ENCODE measurements at places on chromosomes 5 and 9.

- H3K36me3 ChIP-seq, result no peaks in the 10 kb centered on the region
- no peaks in the 10 kb centered on the region for H3K27me3 ChIP-seq
- H3K4me1 ChIP-seq, result no peaks in the 10 kb centered on the region
- H3K4me3 ChIP-seq, result no peak overlapping the region
- H3K27ac ChIP-seq, result no peak overlapping the region
These were observed 140.3 kb downstream of the MAT2B start for GRCh38 chr5:163645421-163646416.

DNA sequence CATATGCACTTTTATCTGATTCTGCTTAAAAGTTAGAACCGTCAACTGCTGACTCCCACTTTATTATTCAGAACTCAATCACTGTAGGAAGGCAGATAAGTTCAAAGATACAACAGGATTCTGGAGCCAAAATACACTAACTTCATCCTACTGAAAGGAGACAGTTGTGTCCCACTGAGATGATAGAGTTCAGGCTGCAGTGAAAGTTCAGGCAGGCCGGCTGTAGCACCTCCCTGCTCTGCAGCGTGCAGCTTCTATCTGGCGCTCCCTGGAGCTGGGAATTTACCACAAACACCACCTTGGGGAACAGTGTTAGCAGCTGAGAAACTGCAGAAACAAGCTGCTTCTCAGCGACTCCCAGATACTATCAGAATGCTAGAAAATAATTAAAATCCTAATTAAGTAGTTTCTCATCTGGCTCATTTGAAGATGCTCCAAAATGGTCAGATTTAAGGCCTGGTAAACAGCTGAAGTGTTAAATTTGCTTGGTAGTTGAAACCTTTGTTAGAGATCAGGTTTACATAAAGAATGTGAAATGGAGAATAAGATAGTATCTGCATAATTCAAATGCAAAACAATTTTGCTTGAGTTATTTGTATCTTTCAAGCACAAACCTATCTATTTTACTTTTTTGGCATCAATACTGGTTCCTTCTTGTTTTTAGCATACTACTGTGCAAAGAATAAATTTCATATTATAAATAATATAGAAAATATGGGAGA is 52.3 kb upstream of the CNTLN start:
- H3K27ac ChIP-seq, result no peak overlapping the region
- no peak for DNase-seq
- no peak overlapping the region for H3K4me3 ChIP-seq
- no peaks in the 10 kb centered on the region for H3K36me3 ChIP-seq
- H3K4me1 ChIP-seq, result no peaks in the 10 kb centered on the region

- H3K4me1 ChIP-seq, result no peaks in the 10 kb centered on the region
- no peak for DNase-seq
- H3K36me3 ChIP-seq, result no peaks in the 10 kb centered on the region
- H3K27me3 ChIP-seq, result no peaks in the 10 kb centered on the region
These were observed 352.9 kb downstream of the GLIS3 start for GRCh38 chr9:3946840-3947587.

- H3K36me3 ChIP-seq, result no peaks in the 10 kb centered on the region
- DNase-seq, result no peak
- H3K27ac ChIP-seq, result no peak overlapping the region
These were observed 106.3 kb upstream of the SLC27A6 start for GRCh38 chr5:128858995-128859394.

- DNase-seq, result no peak
- H3K4me3 ChIP-seq, result peak overlapping the region; percentile 96
- peak overlapping the region; percentile 98 for H3K27ac ChIP-seq
- no peaks in the 10 kb centered on the region for H3K36me3 ChIP-seq
These were observed 466 bp downstream of the SMC2 start for GRCh38 chr9:104094534-104095015.

DNA sequence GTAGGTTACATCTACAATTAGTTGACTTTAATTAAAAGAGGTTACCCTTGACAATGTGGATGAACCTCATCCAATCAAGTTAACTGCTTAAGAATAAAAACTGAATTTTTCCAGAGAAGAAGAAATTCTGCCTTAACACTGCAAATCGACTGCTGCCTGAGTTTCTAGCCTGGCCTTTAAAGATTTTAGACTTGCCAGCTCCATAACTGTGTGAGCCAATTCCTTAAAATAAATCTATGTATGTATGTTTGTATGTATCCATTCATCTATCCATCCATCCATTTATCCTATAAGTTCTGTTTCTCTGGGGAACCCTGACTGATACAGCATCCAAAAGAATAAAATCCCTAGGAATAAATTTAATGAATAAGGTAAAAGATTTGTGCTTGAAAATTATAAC is 136.1 kb downstream of the TMEM38B start:
- no peaks in the 10 kb centered on the region for H3K36me3 ChIP-seq
- no peaks in the 10 kb centered on the region for H3K27me3 ChIP-seq
- no peak overlapping the region for H3K27ac ChIP-seq
- no peaks in the 10 kb centered on the region for H3K4me1 ChIP-seq

- H3K4me3 ChIP-seq, result no peak overlapping the region
- DNase-seq, result no peak
- no peak overlapping the region for H3K27ac ChIP-seq
- H3K4me1 ChIP-seq, result no peaks in the 10 kb centered on the region
- no peaks in the 10 kb centered on the region for H3K36me3 ChIP-seq
- no peaks in the 10 kb centered on the region for H3K27me3 ChIP-seq
These were observed 116.1 kb downstream of the DCP2 start for GRCh38 chr5:113092683-113093082.

DNA sequence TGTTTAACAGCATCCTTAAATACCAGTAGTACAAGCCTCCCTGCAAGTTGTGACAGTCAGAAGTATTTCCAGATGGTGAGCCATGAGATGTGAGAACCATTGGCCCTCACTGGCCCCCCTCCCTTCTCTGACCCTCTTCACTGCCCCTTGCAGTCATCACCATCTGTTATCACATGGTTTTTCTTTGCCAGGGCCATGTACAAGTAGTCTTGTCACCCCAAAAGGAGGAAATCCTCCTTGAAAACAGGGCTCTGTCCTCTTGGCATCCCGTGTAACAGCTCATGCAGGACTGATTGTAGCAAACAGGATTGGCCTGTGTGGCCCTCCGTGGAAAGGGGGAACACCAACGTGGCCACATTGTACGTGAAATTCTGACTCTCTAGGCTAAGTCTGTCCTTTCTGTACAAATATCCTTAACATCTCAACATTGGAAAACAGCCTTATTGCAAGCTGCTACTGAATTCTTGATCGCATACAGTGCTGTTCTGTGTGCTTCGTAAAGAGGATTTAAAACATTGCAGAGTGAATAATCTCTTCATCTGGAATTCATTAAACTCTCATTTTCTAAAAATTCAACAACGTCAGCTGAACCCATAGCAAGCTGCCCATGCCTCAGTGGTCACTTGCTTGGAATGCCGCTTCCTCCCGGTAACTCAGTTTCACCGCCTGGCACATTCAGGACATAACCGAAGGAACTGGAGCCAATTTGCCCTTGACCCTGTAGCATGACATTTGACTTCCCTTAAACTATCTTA is 171.7 kb downstream of the ATPSCKMT start:
- DNase-seq, result no peak
- H3K4me1 ChIP-seq, result no peaks in the 10 kb centered on the region
- H3K27ac ChIP-seq, result no peak overlapping the region
- no peaks in the 10 kb centered on the region for H3K27me3 ChIP-seq
- no peak overlapping the region for H3K4me3 ChIP-seq
- H3K36me3 ChIP-seq, result no peaks in the 10 kb centered on the region

DNA sequence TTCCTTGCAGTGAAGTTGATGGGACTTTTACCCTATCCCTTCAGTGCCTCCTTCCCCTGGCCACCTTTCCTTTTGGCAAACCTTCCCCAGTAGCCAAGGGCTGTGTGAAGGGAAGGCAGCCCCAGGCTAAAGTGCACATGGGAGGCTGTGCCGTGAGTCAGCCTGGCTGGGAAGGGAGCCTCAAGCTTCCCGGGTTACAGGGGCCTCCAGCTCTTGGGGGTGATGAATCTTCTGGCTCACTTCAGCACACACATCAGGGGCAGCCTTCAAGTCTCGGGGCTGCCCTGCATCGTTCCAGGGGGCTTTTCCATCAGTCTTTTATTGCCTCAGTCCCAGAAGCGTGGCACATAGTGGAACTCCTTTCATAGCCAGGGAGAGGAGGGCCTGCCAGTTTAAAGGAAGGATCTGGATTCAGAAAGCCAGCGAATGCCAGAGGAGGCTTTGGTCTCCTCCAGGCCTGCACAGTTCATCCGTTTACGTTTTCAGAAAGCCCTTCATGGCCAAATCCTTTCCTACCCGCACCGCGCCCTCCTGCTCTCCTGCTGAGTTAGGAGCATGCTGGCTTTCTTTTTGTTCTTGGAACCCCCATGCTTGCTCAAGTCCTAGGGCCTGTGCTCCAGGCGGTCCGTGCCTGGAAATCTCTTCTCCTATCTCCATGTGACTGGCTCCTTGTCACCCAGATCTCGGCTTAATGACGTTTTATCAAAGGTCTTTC is 134.8 kb upstream of the KLF4 start:
- H3K27me3 ChIP-seq, result no peaks in the 10 kb centered on the region
- DNase-seq, result no peak
- H3K4me1 ChIP-seq, result no peaks in the 10 kb centered on the region
- no peaks in the 10 kb centered on the region for H3K36me3 ChIP-seq
- no peak overlapping the region for H3K27ac ChIP-seq

DNA sequence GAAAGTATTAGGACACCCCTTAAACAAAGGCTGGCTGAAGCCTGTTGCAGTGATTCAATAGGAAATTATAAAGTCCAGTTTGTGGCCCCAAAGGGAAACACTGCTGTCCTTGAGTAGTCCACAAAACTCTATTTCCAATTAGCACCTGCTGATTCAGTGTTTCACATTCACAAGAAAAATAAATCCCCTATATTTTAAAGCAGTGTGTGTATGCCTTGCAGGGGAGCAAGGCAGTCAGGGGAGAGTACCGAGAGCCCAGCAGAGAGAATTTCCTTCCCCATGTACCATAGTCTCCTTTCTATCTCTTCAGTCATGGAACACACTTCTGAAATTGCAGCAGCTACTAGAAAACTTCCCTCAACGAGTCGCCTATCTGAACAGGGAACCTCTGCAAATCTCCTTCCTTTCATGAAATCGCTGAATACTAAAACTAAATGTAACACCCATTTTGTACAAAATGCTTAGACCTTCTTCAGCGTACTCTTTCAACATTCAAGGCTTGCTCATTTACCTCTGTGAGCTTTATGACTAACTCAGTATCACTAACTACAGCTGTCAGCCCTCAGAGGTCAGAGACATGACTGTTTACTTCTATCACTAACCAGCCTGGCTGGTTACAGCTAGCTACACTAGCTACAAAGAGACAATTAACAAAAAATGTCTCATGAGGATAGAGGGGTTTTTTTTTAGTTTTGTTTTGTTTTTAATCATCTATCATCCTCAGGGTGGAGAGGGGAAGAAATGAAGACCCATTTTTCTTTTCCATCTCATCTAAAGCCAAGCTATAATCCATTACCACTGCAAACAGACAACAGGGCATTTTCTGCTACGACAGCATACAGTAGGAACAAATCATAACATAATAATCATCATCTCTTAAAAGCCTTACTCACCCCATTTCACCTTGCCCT is 188.7 kb downstream of the EBF1 start:
- H3K27me3 ChIP-seq, result no peaks in the 10 kb centered on the region
- peak overlapping the region; percentile 55 for H3K27ac ChIP-seq

GRCh38 chr9:4674783-4675182 is 4.6 kb upstream of the CDC37L1 start:
- no peaks in the 10 kb centered on the region for H3K27me3 ChIP-seq
- H3K4me1 ChIP-seq, result peaks cover 3% of the 10 kb centered on the region
- H3K4me3 ChIP-seq, result no peak overlapping the region
- H3K36me3 ChIP-seq, result no peaks in the 10 kb centered on the region
- no peak for DNase-seq

GRCh38 chr5:855771-856530 is 5.2 kb upstream of the ZDHHC11 start:
- H3K4me1 ChIP-seq, result no peaks in the 10 kb centered on the region
- DNase-seq, result no peak
- no peak overlapping the region for H3K4me3 ChIP-seq
- H3K36me3 ChIP-seq, result no peaks in the 10 kb centered on the region
- H3K27me3 ChIP-seq, result no peaks in the 10 kb centered on the region

DNA sequence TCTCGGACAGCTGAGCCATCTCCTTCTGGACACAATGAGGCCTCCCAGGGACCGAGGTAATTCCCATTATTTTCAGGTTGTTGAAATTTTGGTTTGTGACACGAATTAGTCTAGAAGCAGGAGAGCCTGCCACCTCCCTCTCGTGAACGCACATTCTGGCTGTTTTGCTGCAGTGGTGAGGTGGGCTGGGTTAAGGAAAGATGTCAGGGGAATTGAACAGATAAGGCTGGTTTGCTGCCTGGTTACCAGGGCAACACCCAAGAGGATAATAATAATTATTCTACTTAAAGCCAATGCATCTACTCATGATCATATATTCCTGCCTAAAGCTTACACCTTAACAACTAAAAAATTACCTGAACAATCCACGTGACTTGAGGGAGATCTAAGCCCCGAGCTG is 38.1 kb downstream of the DDX31 start:
- H3K27ac ChIP-seq, result no peak overlapping the region
- DNase-seq, result no peak
- H3K4me3 ChIP-seq, result no peak overlapping the region
- no peaks in the 10 kb centered on the region for H3K4me1 ChIP-seq
- H3K36me3 ChIP-seq, result peaks cover 48% of the 10 kb centered on the region

GRCh38 chr5:154193283-154193682 is 2.8 kb downstream of the GALNT10 start:
- H3K36me3 ChIP-seq, result peaks cover 30% of the 10 kb centered on the region
- no peaks in the 10 kb centered on the region for H3K27me3 ChIP-seq
- peaks cover 32% of the 10 kb centered on the region for H3K4me1 ChIP-seq
- DNase-seq, result no peak
- no peak overlapping the region for H3K27ac ChIP-seq

- no peak overlapping the region for H3K4me3 ChIP-seq
- no peak for DNase-seq
- no peak overlapping the region for H3K27ac ChIP-seq
- no peaks in the 10 kb centered on the region for H3K27me3 ChIP-seq
- no peaks in the 10 kb centered on the region for H3K36me3 ChIP-seq
These were observed 3.7 kb upstream of the ICE1 start for GRCh38 chr5:5418764-5419163.

GRCh38 chr5:78490709-78491485 is 130.5 kb downstream of the SCAMP1 start:
- peaks cover 13% of the 10 kb centered on the region for H3K36me3 ChIP-seq
- no peaks in the 10 kb centered on the region for H3K4me1 ChIP-seq
- no peak overlapping the region for H3K27ac ChIP-seq
- DNase-seq, result no peak
- no peak overlapping the region for H3K4me3 ChIP-seq

DNA sequence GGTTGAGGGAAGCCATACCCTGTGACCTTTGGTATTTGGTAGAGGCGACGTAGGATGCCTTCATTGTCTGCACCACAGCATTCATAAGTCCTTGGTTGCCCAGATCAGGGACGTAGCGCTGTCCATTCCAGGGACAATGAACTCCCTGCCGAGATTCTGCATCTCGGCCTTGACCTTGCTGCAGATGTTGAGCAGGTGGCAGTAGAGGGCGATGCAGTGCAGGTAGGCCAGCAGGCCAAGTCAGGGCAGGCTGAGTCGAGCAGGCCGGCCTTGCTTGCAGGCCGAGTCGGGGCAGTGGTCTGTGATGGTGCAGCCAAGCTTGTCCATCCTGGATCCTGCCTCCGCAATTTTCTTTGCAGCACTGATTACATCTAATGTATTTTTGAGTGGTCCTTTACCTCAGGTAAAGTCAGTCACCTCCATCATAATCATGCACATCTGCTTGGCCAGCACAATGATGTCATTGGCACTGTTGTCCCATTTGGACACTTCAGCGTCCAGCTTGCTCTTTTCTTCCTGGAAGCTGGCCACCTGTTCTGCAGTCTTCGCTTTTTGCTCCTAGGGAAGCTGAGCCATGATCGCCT is 93.4 kb upstream of the CCDC112 start:
- DNase-seq, result no peak
- H3K4me3 ChIP-seq, result no peak overlapping the region
- H3K4me1 ChIP-seq, result no peaks in the 10 kb centered on the region
- no peak overlapping the region for H3K27ac ChIP-seq
- H3K27me3 ChIP-seq, result no peaks in the 10 kb centered on the region

Data from B cell (primary cell).